Activated T-helper 1 cell treated with anti-CD3 and anti-CD28 coated beads, Interleukin-2, amount 50 U/mL, for 16 hours (primary cell): ENCODE measurements at places on chromosomes 12 and 14.

DNA sequence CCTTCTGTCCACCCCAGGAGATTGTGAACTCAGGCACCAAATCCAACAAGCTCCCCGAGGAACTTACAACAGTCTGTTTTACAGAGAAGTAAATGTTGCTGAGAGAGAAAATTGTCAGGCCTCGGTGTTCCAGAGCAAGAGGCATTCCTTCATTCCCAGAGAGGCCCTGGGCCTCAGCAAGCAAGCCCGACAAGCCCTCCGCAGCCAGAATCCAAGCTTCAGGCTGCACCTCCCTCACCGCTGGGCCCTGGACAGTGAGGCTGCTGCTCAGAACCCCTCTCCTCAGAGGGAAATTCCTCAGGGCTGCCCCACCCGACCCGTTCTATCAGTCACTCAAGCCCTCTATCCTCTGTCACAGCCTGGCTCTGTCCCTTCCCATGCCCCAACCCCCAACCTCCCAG, 56.4 kb downstream of the ZFP36L1 start:
- DNase-seq: no peak

- DNase-seq: no peak
These were observed 12.6 kb downstream of the SLC25A29 start for GRCh38 chr14:100293497-100294212.

DNA sequence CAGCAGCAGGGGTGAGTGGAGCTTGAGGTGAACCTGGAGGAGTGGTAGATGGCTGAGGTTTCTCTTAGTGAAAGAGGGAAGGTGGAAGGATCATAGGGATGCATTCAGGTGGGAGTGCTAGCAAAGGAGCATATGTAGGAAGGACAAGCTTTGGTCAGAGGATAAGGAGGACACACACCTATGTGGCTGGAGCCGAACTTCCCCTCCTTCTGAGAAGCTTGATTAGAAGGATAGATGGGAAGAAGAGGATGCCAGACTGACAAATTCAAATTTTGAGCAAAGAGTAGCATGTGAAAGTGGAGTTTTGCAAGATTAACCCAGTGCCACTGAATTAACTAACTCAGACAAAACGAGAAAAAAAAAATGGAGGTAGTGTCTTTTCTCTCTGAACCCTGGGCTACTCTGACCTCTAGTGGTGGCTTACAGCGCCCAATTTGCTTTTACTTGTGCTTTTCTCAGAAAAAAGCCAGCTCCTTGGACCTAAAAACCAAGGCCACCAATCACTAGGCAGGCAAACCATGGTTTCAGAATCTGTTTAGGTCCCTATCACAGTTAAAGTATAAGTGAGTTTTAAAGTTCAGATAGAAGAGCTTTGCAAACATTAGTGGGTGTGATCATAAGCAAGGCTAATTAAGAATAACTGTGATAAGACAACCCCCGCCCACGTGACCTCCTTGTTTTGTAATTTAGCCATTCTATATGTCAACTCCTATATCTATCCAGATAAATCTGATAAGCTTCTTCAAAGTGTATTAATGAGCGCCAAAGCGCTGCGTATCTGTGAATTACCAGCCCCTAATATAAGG, 15.5 kb downstream of the EMP1 start:
- DNase-seq: peak; percentile 37

DNA sequence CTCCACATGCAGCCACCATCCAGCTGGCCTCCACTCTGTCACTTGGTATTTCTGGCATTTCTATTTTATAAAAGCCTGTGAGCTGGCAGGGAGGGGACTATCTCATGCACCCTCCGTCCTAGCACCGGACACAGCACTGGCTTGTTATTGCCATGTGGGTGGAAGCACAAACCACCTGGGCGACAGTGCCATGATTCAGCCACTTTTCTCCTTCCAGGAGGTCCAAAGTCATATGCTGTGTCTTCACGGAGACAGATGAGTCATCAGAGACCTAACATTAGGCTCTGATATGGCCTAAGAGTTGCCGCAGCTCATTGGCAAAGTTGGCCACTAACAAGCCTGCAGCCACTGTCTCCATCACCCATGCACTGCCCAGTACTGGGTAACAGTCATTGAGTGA, 1123.0 kb downstream of the VRK1 start:
- DNase-seq: no peak

DNA sequence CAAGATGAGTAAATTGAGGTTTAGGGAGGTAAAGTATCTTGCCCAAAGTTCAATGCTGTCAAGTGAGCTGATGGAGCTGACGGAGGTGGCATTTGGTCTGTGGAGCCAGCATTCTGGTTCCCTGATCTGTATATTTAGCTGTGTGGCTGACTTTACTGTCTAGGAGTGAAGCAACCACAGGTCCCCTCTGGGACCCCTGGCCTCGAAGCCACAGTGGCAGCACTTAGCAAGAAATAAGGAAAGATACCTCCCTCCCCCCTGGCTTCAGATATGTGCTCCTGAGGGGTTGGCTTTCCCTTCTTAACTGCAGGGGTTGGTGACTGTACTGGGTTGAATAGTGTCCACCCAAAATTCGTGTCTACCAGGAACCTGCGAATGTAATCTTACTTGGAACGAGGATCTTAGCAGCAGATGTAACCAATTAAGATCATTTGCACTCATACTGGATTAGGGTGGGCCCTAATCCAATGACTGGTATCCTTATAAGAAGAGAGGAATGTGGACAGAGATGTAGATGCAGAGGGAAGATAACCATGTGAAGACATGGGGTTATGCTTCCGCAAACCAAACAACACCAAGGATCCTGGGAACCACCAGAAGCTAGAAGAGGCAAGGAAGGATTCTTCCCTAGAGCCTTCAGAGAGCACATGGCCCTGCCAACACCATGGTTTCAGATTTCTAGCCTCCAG, 2.0 kb upstream of the ACVR1B start:
- DNase-seq: no peak

DNA sequence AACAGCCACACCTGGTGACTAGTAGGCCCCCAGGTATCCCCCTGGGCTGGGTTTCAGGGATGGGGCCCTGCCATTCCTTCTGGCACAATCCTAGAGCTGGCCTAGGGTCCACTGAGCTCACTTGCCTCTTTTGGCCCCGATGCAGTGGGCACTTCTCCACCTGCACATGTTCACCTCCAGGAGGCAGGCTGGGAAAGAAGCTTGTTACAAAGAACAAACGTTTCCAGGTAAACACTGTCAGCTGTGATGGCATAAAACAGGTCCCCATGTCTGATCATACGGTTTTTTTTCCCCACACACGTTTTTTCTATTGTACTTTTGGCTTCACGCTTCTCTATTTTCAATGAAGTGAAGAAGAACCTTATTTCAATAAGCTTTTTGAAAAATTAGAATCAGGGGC, 15.8 kb upstream of the HVCN1 start:
- no peak for DNase-seq

- DNase-seq: no peak
These were observed 4.4 kb downstream of the CLSTN3 start for GRCh38 chr12:7134396-7135166.

DNA sequence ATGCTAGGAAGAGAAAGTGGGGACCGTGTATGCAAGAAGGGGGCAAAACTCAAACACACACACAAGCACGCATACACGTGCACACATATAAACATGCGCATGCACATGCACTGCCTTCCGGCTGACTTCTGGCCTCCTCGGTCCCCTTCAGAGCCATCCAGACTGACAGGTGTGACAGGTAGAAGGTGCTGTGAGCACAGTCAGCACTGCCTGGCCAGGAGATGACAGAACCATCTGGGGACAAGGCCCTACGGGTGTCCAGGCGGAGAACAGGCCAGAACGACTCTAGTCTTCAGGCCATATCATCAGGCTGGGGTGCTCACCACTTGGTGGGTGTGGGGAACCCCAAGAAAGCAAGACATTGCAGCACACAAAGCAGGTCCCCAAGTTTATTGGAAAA, 7.3 kb downstream of the KRT83 start:
- no peak for DNase-seq

DNA sequence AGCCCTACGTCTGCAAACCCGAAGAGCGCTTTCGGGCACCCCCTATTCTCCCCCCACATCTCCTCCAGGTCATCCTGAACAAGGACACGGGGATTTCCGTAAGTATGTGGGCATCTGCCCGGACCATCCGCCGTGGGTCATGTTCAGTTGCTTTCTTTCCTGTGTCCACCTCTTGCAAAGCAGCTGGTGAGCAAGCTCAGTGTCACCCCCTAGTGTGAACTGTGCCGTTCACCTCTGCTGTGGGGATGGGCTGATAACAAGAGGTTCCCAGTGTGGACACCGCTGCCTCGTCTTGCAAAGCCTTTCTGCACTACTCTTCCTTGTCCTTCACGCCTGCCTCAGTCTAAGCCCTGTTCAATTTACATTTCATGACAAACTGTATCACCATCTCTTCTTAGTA, 8.6 kb downstream of the PRKAB1 start:
- no peak for DNase-seq

DNA sequence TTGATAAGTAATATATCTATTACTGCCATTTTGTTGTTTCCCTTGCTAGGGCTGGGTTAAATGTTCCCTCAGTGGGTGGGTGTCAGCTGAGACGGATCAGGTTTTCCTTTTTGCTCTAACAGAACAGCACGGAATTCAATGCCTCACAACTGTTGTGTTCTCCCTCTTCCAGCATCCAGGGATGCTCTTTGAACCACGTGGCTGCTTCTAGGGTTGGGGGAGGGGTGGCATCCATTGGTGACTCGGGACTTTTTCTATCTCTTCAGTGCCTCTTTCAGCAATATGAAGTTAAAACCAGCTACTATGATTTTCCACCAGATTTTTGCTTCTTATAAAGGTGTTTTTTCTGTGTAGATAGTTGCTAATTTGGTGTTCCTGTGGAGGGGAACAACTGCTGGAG, 884.9 kb upstream of the FOXG1 start:
- no peak for DNase-seq

DNA sequence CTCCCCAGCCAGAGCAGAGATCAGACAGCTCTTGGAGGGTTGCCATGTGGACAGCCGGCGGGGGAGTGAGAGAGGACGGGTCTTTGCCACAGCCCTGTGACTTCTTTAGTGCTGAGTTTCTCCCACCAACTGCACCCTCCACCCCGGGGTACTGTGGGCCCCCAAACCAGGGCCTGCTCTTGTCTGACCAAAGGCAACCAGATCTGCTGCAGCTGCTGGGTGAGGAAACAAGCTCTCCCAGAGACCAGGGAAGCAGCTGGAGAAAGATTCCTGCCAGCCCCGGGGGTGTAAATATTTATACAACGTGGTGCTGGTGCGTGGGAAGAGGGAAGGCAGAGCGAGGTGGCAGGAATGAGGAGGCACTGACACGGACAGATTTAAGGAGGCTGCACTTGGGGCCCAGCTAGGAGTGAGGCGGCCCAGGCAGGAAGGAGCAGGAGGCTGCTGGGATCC, 14.3 kb upstream of the ZFP36L1 start:
- no peak for DNase-seq

GRCh38 chr12:131087302-131087818, 133.7 kb downstream of the ADGRD1 start:
- no peak for DNase-seq

DNA sequence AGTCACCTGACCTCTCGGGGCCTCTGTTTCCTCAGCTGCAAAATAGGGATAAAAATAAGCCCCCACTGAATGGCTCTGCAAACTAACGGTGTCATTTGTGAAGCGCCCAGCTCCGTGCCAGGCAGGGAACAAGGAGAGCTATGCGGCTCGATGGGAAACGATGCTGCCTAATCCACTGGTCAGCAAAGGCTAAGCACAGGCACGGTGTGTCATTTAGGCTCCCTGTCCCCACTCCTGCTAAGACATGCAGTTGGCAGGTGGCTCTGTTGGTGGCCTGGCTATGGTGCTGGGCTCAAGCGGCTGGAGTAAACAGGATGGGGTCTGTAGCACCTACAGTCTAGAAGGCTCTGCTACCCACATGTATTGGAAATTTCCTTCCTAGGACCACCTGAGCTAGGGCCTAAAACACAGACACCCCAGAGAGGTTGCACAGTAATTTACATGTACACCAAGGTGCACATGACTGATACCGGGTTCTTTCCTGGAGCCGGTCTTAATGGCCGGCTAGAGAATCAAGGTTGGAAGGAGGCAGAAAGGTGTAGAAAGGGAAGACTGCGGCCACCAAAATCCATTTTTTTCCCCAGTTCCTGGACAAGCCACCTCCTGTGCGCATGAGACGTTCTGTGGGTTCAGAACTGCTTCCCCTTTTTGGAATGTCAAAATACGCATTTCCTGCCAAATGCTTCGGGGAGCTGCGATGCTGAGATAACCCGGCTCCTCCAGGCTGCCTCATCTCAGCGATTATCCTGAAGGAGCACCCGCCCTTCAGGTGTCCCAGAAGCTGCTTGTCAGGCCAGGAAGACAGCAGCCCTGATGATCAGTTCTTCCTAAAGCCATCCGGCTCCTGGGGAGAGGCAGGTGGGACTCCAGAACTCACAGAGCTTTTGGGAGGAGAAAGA, 1.0 kb downstream of the CACNA2D4 start:
- DNase-seq: no peak

DNA sequence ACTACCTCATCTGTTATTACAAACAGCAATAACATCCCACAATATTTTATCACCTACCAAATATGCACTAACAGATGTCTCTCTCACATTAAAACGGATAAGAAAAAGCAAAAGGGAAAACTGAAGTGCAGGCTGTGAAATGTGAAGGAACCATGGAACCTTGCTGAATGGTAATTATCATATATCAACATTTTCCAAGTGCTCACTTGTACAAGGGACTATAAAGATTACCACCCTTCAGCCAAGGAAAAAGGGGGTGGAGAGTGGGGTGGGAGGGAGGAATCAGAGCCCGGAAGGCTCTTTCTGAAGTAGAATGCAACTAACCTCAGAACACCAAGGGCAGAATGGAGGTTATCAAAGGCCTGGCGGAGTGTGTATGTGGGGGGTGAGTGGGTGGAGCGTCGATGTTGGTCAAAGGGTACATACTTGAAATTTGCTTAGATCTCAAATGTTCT, 1.2 kb downstream of the SNX6 start:
- no peak for DNase-seq

GRCh38 chr12:11653215-11653753, 3.8 kb downstream of the ETV6 start:
- no peak for DNase-seq

DNA sequence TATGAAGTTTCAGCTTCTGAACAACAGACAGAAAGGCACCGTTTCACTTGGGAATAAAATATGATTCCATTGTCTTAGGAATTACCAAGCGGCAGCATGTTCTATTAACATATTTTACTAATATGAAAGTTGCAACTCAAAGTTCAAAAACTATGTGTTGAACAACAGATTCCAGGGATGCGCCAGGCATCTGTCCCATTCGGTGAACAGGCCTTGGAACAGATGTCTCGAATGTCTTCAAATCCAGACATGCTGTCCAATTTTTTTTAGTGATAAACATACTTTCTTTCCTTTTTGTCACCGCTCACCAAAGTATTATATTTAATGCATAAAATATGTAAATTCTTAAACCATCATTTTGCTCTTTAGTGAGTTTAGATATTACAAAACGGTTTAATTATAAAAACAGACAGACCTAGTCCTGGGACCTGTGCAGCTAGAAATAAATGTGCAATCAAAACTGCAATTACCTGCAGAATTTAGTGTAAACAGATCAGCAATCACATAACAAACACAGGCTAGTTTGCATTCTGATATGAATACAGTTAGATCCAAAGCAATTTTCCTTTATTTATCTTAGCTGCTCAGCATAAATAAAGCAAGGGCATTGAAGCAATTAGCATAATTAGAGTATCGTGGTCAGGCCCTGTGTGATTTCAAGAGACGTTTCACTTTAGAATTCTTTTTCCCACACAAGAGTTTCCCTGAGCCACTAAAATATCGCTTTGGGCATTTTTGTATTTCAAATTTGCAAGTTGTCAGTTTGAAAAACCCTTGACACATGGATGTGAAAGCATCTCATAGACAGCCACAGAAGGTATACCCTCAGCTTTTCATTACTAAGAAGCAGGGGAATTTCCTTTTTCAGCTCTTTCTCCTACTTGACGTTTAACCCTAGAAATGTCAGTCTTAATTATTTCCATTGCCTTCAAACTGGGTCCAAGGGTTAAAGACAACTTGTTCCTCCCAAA, 420.8 kb downstream of the EGLN3 start:
- no peak for DNase-seq
